GM12864 (cell line): ENCODE measurements at places on chromosomes 11 and 22.

GRCh38 chr11:235609-235996 lies 539 bp downstream of the SIRT3 start:
- DNase-seq: no peak

- DNase-seq: no peak
Observed at GRCh38 chr11:102199673-102200072, 89.4 kb downstream of the YAP1 start.

- DNase-seq: no peak
Observed at GRCh38 chr11:101723371-101723770, 139.6 kb upstream of the TRPC6 start.

DNA sequence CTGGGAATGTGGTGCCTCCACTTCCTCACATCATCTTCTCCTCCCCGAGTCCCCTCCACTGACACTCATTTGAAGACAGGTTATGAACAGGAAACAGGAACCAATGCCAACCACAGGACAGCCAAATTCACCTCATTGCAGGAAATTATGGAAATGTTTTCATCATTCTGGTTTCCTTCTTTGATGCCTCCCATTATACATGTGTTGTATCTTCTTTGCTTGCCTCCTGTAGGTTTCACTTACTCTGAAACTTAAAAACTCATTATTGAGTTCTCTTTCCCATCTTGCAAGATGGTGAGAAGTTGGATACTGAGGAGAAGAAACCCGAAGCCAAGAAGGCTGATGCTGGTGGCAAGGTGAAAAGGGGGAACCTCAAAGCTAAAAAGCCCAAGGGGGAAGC lies 108.5 kb downstream of the PHF21B start:
- DNase-seq: no peak

DNA sequence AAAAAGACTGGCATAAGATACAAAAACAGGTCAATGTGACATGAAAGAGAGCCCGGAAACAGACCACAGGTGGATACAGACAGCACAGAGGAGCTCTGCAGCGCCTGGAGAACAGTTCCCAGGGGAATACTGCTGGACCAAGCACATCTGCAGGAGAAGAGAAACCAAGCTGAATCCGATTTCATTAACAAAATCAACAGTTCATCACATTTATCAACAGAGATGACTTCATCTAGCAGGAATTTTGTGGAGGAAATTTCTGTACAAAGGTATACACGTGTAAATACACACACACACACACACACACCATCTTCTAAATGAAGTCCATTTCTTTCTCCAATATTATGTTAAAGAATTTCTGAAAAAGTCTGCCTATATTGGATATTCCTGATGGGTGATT lies 17.1 kb downstream of the YPEL1 start:
- DNase-seq: no peak

DNA sequence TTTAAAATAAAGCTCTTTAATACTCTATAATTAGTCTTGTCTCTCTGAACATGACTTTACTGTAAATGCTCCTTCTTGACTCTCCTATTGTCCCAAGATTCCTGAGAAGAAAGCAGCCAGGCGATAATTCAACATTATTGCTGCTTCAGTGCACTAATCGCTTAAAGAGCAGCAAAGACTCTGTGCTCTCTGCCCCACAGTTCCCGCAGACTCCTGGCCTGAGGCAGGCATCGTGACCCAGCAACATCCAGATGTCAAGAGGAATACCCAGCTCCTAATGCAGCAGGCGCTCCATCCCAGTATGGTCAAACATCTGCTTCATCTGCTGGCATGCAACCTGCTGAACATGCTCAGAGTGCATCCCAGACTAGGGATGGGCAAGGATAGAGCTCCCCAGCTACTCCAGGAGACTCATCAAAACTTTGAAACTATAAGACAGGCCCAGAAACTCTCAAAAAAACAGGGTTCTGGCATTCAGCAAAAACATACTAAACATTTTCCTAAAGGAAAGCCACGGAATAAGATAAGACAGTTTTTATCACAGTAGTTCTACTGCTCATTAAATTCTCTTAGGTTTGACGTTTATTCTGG lies 270.0 kb downstream of the SOX6 start:
- DNase-seq: no peak

- no peak for DNase-seq
Observed at GRCh38 chr11:10809373-10810160, 841 bp upstream of the EIF4G2 start.
